ENCODE measurements at places on chromosomes 6 and 20. TPM values are rescaled to one million over a fixed set of nuclear protein-coding genes. Genes with fewer than 3 reads are reported as not detected.

DNA sequence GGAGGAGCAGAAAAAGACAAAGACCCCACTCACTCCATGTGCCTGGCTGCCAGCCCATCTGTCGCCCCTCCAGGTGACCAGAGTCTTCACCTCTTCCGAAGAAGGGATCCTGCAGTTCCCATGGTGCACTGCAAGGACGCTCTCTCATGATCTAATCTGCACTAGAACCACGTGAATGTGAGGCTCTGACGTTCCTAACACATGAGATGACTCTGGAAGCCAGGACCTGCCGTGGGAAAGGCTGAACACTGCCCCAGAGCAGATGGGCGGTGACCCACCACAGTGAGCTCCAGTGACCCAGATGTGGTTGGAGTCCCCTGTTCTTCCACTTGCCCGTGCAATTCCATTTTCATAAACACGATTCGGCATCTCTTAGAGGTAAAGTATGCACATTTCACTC lies 39.6 kb upstream of the PDE10A start:
- H3K27ac ChIP-seq: no peak overlapping the region
- H3K27me3 ChIP-seq: no peaks in the 10 kb centered on the region
- no peak overlapping the region for H3K4me3 ChIP-seq

DNA sequence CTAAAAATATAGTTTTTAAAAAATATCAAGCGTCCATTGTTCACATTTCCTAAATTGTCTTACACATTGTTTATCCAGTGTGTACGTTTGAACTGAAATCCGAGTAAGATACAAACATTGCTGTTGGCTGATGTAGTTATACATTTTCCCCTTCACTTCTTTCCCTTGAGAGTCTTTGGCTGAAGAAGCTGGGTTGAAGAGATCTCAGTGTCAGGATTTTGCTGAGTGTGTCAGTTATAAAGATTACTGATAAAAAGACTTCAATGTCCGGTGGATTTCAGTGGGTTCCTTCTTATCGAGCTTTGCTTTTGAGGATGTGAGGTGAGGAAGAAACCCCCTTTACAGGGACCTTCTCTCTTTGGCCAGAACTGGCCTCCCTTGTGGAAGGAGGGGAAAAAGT lies 20.5 kb downstream of the RFPL4B start:
- DNase-seq: no peak
- H3K4me3 ChIP-seq: no peak overlapping the region
- H3K36me3 ChIP-seq: no peaks in the 10 kb centered on the region

GRCh38 chr20:41137614-41138474 lies 501 bp downstream of the PLCG1 start:
- peak overlapping the region; percentile 47 for H3K4me3 ChIP-seq
- peak overlapping the region; percentile 45 for H3K27ac ChIP-seq
- H3K4me1 ChIP-seq: peaks cover 50% of the 10 kb centered on the region
- H3K36me3 ChIP-seq: no peaks in the 10 kb centered on the region
- H3K27me3 ChIP-seq: no peaks in the 10 kb centered on the region

DNA sequence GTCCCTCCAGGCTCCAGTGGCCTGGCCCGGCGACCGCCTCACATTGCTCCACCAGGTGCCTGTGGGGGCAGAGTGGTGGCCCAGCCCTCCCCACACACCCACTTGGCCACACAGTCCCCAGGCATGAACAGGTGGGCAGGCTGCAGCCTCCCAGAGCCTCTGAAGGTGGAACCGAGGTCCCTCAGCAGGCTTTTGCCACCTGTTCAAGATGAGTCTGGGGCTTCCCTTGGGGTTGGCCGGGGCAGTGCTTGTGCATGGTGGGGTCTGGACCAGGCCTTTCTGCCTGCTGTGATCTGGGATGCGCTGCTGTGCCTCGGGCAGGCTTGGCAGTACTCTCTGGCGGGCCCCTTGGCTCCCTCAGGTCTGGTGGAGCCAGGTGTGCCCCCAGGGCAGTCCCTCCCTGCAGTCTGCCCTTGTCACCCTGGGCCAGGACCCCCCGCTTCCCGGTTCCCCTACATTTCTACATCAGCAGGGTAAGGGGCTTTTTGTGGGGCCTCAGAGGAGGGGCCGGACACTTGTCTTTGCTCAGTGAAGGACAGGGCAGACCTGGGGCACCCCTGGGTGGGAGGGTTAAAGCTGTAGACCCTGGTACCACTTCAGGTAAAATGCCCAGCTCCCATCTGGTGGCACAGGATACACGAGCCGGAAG lies 2.7 kb upstream of the COL9A3 start:
- H3K4me3 ChIP-seq: no peak overlapping the region
- H3K27ac ChIP-seq: no peak overlapping the region
- no peak for DNase-seq
- H3K36me3 ChIP-seq: peaks cover 42% of the 10 kb centered on the region
- peaks cover 12% of the 10 kb centered on the region for H3K4me1 ChIP-seq

DNA sequence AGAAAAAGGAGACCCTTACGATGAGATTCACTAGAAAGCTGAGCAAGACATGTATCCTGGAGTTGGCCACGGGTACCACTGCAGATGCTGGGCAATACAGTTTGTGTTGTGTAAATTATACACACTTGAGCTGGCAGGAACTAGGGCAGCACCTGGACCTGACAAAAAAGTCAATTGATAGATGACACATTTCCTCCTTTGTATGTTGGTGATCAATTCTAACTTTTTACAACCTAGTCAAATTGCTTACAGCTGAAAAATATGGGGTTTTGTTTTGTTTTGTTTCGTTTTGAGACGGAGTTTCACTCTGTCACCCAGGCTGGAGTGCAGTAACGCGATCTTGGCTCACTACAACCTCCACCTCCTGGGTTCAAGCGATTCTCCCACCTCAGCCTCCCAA lies 108.9 kb downstream of the UST start:
- no peak for DNase-seq
- no peaks in the 10 kb centered on the region for H3K36me3 ChIP-seq
- no peaks in the 10 kb centered on the region for H3K27me3 ChIP-seq
- no peak overlapping the region for H3K27ac ChIP-seq
- peaks cover 19% of the 10 kb centered on the region for H3K4me1 ChIP-seq

TBXT gene
- 0.63 TPM for polyA plus RNA-seq
